T-helper 22 cell (primary cell): ENCODE measurements at places on chromosomes 3 and 15.

DNA sequence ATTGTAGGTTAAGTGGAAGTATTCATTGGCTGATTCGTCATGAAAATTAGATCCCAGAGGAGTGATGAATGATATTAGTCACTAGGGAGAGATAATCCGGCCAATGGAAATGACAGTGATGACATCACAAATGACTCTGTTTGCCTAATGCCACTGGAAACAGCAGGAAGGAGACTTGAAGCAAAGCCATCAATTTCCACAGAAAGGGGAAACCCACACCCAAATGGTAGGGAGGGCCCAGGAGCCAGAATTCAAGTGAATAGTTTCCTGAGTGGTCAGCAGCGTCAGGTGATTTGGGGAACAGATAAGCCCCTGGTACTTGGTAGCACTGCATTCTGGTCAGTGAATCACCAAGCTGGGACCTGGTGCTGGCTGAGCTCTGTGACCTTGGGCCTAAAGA lies 3.3 kb upstream of the ADAMTS9 start:
- DNase-seq, result no peak

- no peak for DNase-seq
Measured at GRCh38 chr3:123148772-123149171, 53.0 kb upstream of the SEC22A start.

DNA sequence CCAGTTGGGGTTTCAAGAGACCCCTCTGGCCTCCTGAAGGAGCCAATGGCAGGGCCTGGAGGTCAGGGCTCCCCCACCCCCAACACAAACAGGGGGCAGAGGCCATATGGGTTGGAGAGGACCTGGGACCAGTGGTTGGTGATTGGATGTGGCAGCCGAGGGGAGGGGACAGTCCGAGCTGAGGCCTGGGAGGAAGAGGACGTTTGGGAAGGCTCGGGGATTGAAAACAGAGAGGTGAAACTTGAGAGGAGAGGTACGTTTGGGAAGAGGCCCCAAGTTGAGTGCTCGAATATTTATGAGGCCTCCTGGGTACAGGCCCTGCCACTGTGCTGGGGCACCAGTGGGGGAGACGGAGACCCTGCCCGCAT lies 53.7 kb downstream of the DNAJB8 start:
- no peak for DNase-seq

GRCh38 chr3:72836923-72837322 lies 11.3 kb downstream of the SHQ1 start:
- no peak for DNase-seq

GRCh38 chr3:171339598-171339997 lies 120.6 kb downstream of the TNIK start:
- DNase-seq, result no peak

DNA sequence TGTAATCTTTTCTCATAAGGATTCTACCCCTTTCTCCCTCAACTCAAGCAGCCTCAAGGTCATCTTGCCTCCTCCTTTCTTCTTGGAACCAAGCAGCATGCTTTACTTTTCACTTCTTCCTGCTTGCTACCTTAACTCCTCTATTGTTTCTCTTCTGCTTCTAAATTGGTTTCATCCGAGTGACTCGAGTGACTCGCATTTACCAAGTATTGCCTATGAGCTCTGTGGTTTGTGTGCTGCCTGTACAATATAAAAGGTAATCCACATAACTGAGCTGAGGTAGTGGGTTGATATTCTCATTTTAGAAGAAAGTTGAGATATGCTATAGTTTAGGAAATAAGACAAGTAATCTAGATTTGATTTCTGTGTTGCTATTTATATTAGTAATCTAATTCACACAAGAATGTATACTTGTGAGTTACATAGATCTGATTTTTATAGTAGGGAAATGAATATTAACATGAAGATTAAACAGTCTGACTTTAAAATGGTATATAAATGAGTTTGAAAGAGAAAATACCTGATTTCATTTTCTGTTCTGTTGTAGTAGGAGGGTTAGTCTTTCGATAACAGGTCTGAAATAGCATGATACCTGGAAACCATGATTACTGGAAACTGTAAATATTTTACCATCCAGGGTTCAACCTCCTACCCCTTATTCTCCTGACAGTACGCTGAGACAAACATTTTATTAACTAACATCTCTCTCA lies 5.5 kb downstream of the HHLA2 start:
- DNase-seq, result no peak

- DNase-seq, result no peak
Measured at GRCh38 chr3:108099679-108100428, 9.0 kb upstream of the CD47 start.

DNA sequence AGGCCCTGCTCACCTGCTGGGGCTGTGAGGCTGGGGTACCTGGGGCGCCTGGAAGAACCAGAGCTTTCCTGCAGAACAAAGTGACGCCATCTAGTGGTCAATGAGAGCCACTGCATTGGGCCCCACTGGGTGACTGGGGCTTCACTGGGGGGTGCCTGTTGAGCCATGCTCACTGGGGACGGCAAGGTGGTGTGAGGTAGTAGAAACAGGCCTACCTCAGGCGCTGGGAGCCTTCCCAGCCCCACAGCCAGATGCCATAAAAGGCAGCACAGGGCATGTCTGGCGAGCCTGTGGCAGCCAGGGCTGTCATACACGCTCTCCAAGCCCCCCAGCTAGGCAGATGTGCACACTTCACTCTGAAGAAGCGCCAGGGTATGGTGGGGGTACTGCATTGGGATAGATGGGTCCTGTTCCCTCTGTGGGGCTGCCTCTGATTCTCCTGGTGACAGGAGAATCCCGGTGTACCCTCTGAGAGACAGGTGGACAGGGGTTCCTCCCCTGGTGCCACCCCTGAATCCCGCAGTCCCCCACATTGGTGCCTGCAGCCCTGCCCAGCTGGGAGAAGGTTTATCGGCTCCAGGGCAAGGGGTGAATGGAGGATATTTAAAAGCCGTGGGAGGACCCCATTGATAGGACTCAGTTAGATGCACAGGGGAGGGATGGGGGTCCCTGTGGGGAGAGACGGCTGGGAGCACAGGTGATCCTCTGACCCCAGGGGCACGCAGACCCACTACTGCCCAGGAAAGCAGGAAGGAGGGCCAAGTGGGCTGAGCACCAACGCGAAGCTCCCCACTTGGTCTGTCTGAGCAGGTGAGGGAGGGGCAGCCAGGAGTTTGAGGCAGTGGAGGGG lies 178.8 kb downstream of the NSMCE3 start:
- DNase-seq, result no peak

DNA sequence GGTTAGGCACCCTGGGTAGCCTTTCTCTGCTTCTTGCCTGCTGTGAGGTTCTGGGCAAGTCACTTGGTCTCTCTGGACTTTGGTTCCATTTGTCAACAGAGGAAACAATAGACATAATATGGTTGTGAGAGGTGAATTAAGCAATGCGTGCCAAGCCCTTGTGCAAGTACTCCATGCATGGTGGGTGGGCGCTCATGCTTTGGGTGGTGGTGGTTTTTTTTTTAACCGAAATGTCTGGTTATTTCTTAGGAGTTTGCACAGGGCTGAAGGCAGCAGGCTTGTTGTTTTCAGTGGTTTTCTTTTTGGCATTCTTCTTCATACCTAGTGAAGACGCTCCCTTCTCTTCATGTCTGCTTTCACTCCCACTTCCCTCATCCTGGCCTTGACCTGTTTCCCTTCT lies 84.2 kb upstream of the LRTM1 start:
- DNase-seq, result no peak

DNA sequence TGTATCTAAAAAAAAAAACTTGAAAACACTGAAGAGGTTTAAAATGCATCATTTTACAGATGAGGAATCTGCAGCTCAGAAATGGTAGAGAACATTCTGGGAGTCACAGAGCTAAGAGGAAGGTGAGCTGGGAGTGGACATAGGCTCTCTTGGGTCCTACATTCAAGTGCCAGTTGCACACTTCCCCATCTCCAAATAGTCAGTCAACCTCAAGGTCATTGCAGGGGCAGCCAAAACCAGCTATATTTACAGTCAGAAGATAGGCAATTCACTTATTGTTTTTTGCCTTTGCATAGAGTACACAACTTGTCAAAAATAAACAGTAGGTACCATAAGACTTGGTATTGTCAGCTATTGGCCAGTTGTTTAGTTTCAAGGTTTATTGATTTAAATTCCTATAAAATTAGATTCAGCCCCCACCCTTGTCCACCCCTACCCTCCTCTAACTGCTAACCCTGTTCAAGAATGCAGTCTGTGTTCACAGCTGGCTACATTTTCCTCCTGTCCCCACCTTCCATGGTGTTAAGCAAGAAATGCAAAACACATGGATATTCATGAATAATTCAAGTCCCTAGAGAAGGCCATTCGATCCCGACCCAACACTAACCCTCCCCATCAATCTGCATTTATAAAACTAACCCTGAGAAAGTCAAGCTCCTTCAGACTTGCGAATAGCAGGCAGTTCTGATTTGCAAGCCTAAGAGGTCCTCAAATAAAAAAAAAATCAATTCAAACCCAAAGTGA lies 567.0 kb upstream of the MCTP2 start:
- no peak for DNase-seq

DNA sequence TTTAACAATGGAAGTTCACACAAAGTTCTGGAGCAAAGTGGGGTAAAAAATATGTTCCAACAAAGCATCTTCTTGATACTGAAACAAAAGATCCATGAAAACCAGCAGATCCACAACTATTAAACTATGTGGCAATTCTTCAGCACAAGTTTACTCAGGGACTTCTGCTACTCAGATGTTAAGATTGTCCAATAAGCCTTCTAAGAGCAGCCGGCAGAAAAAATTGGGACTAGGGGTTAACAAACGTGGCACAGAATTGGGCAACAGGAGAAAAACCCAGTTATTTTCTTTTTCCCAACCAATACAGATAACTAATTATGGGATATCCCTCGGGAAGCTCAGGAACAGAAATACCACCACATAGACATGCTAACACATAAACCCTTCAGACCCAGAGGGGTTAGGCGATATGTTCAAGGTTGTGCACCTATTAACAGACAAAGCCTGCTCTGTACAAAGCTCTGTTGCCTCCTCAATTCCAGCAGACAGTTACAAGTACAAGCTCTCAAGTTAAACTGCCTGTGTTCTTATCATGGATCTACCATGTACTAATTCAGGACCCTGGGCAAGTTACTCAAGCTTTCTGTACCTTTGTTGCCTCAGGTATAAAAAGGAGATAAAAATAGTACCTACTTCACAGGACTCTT lies 6.8 kb downstream of the SSR3 start:
- DNase-seq, result no peak

- DNase-seq, result no peak
Measured at GRCh38 chr15:40936234-40936708, 7.1 kb downstream of the DLL4 start.

DNA sequence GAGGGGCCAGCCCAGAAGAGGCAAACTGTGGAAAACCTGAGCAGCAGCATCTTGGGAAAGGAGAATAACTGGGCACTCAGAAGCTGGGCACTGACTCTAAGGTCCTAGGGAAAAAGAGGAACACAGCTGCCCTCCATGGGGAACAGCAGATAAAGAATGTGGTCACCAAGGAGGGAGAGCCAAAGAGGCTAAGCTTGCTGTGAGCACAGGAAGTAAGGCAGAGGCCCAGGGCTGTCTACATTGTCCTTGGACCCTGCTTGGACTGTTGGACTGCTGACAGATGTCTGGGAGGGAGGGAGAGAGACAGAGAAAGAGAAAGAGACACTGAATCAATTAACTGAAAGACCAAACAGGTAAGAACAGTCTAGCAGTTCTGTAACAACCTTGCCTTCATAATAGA lies 4.5 kb upstream of the MNS1 start:
- no peak for DNase-seq

DNA sequence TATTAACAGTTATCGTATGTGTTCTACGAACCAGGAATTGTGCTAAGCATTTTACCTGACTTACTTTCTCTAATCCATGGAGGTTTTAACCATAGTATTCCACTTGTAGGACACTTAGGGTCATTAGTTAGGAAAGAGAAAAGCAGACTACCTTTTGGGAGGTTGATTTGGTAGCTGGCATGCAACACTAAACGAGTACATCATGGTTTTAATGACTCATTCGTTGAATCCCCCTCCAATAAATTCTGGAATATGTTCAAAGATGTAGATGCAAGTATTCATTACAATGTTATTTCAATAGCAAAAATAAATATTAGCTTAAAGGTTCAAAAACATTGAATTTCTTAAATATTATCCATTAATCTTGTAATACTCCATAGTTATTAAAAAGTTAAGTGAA lies 162.5 kb downstream of the FMN1 start:
- no peak for DNase-seq

GRCh38 chr3:58557491-58557890 lies 19.7 kb downstream of the FAM107A start:
- DNase-seq, result no peak

GRCh38 chr3:11288786-11289637 lies 16.8 kb downstream of the ATG7 start:
- DNase-seq, result no peak

GRCh38 chr3:155428563-155428962 lies 135.1 kb upstream of the STRIT1 start:
- no peak for DNase-seq

DNA sequence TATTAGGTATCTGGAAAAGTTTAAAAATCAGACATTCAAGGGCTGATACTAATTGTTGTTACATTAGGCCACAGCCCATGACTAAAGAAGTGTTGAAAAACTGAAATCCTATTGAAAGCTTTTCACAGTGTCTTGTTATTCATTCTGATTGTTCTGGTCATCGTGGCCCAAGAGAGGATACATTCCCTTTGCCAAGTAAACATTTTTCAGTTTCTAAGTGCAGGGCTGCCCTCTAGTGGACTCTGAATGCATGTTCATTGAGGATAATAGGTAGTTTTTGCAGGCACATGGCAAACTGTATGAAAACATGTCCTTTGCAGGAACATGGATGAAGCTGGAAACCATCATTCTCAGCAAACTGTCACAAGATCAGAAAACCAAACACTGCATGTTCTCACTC lies 181.1 kb downstream of the MYRIP start:
- DNase-seq, result no peak

- no peak for DNase-seq
Measured at GRCh38 chr3:143548861-143549497, 299.3 kb downstream of the SLC9A9 start.

GRCh38 chr3:138862531-138862923 lies 27.8 kb upstream of the PIK3CB start:
- no peak for DNase-seq

GRCh38 chr3:117610156-117610555 lies 900.6 kb downstream of the TUSC7 start:
- no peak for DNase-seq

DNA sequence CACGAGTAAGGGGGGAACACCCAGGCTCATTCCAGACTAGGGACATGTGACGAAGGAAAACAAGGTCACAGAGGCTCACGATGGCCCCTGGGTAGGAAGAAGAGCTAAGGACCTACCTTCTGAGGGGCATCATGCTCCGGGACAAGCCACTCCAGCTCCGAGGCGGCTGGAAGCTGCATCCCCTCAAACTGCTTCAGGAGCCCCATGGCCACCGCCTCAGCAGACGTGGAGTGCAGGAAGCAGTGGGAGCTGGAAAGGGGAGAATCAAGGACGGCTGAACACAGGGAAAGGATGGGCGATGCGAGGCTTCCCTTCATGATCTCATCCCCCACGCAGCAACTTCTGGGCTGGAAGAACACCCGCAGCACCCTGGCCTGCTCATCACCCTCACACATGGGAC lies 53.5 kb downstream of the RUBCN start:
- DNase-seq, result no peak

DNA sequence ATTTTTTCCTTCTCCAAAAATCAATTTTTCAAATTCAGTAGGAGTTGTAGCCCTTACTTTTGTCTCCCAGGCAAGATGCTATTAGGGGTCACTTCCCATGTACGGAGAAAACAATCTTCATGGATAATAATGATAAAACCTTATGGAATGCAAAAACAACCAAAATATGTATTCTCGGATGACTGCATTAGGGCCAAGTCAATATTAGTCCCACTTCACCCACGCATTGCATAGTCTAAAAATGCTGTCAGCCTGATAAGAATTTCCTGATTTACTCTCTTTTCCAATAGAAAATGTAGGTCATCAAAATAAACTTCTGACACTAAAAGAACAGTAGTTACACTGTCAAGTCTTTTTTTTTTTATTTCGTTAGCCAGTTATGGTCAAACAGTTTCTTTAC lies 2.7 kb downstream of the VGLL3 start:
- DNase-seq, result no peak
